ENCODE measurements at places on chromosomes 7 and 10.

GRCh38 chr10:29174389-29174788 lies 114.5 kb upstream of the LYZL1 start:
- no peak for DNase-seq

DNA sequence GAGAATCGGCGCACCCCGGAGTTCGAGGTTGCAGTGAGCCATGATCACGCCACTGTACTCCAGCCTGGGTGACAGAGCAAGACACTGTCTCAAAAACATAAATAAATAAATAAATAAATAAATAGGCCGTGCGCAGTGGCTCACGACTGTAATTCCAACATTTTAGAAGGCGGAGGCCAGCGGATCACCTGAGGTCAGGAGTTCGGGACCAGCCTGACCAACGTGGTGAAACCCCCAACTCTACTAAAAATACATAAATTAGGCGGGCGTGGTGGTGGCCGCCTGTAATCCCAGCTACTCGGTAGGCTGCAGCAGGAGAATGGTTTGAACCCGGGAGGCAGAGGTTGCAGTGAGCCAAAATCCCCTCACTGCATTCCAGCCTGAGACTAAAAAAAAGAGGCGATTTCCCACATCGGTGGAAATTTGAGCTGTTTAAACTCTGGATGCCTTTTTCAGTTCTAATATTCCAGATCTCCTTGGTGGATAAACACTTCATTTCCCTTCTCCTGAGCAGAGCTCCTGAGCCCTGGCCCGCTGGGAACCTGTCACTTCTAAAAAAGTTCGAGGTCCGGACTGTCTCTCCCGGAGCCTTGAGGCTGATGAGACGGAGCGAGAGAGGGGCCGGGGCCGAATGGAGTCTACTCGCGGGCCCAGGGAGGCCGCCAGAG lies 2.0 kb upstream of the NFKB2 start:
- DNase-seq, result no peak

- peak; percentile 52 for DNase-seq
These were observed 23.0 kb downstream of the AMZ1 start for GRCh38 chr7:2710901-2711551.

GRCh38 chr10:93023013-93023650 lies 37.5 kb upstream of the CYP26C1 start:
- no peak for DNase-seq

DNA sequence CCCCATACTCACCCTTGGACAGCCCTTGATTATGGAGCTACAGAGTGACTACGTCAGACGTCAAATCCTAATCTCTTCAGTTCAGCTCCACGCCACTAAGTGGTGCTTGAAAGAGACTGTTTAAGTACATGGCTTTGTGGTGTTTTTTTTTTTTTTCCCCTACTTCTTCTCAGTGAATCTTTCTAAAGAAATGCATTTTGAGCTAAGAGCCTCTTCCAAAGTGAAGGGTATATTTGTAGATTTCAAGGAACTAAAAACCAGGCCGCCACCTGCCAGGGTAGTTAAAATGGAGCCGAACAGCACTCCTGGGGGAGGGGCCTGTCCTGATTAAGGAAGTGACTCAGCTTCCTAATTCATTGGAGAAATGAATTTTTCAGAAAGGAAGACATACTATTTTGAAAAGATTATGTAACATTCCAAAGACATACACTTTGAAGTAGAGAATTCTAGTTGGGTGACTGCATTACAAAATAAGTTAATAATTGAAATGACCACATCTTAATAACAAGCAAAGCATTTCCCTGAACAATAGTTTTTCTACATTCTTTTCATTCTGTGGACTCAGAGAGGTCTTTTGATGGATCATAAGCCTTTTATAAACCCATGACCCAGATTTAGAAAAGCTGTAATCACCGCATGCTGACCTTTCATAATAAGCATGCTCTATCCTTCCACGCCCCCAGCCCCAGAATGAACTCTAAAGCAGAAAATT lies 20.6 kb upstream of the VPS41 start:
- no peak for DNase-seq

DNA sequence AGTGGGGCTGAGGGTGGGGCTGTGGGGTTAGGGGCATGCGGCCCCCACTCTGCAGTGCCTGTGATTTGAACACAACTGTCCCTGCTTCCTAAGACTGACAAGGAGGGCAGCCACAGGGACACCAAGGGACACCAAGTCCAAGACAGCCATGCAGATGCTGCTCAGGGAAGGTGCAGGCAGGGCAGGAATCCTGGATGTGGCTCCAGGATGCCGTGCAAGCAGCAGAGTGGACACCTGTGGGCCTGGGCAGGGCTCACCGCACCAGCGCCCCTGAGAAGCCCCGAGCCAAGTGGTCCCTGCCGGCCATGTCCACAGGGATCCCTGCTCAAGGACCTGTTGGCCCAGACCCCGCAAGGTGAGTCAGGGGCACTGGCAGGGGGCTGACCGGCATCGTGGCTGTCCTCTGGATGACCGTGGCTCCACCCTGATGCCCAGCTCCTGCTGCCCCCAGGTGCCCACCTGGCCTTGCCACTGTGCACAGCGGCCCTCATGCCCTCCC lies 58.5 kb downstream of the STK32C start:
- DNase-seq, result no peak

DNA sequence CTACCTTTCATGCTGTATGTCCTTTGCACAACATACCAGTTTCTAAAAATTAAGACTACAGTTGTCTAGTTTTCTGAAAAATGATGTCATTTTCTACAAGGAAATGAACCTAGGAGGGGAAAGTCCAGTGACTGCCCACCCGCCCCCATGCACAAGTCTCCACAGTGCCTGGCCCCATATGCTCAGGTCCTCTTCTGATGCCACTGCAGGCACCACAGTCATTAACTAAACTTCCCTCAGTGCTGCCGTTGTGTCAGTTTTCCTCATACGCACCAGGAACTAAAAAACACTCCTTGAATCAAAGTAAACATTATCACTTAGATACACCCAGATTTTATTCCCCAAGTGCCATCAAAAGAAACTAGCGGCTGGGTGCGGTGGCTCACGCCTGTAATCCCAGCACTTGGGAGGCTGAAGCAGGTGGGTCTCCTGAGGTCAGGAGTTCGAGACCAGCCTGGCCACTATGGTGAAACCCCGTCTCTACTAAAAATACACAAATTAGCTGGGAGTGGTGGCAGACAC lies 6.9 kb upstream of the TNS3 start:
- peak; percentile 59 for DNase-seq

- no peak for DNase-seq
These were observed 161.3 kb downstream of the EGFR start for GRCh38 chr7:55179931-55180682.

GRCh38 chr10:48247680-48248079 lies 26.8 kb downstream of the FRMPD2 start:
- no peak for DNase-seq

GRCh38 chr7:37393476-37393875 lies 55.2 kb downstream of the ELMO1 start:
- DNase-seq, result no peak

- DNase-seq, result no peak
These were observed 10.2 kb upstream of the SLC25A28 start for GRCh38 chr10:99630433-99630832.

- DNase-seq, result no peak
These were observed 67.3 kb downstream of the EPDR1 start for GRCh38 chr7:37987732-37988131.

- DNase-seq, result no peak
These were observed 487.9 kb upstream of the MKI67 start for GRCh38 chr10:128614016-128614605.

DNA sequence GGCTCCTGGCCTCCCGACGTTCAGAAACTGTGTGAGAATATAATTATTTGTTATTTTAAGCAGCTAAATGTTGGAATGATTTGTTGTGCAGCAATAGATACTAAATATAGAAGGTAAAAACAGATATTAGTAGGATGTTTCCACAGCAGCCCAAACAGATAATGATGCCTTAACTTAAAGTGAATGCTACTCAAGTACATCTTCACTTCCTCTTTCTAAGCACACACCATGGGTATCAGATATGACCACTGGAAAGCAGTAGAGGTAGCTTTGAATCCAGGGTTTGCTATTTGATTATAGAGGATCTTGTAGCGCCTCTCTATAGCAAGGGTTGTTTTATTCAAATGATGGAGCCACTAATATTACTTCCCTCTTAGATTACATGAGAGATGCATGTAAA lies 38.2 kb upstream of the BET1 start:
- DNase-seq, result peak; percentile 18

DNA sequence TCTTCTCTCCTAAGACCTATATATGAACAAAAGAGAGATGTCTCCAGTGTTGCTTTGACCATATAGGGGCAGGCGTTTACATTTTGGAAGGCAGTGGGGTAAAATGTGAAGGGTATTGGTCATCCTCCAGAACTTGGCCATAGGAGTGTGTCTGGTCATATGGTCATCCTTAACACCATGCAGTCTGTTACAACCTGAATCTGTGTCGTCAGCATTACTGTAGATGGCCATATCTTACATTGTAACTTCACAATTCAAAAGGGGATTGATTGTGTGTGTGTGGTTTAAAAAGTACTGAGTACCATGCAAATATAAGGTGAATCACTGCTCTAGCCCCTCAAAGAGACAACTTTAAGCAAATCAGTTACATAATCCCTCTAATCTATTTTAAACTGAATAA lies 311.7 kb downstream of the BICC1 start:
- DNase-seq, result no peak

GRCh38 chr10:127151981-127152699 lies 44.3 kb downstream of the INSYN2A start:
- DNase-seq, result no peak

- no peak for DNase-seq
These were observed 353.9 kb upstream of the MEOX2 start for GRCh38 chr7:16040346-16040745.

GRCh38 chr7:142802301-142802700 lies 31.5 kb downstream of the PRSS2 start:
- no peak for DNase-seq

DNA sequence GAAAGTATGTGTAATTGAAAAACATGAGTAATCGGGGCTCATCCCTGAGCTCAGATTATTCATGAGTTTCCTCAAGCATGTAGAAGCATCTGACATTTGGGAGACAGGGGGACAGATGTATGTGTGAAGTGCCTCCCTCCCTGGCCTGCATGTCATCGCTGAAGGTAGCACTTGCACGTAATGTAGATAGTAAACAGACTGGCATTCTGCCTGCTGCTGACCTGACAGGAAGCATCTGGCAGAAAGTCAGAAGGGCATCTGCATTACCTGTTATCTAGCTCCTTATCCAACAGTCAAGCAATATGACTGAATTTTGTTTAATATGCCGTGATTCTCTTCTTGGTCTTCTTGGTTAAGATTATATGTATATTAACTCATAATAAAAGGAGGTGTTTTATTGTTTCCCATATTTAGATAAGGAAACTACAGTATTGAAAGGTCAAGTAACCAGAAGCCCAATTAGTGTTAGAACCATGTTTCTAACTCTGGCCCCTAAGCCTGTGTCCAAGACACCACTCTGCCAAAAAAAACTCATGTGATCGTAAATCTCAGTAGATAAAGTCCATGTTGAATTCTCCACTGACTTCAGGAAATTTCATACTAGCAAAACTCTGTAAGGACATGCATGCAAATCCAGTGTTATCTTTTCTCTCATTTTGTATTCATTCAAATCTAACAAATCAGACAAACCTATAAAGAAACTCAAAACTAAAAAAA lies 918.1 kb upstream of the MBL2 start:
- DNase-seq, result no peak

- no peak for DNase-seq
These were observed 250.6 kb downstream of the KLF6 start for GRCh38 chr10:3534433-3534832.

- peak; percentile 50 for DNase-seq
These were observed 44.9 kb downstream of the FIGNL1 start for GRCh38 chr7:50405221-50405620.

DNA sequence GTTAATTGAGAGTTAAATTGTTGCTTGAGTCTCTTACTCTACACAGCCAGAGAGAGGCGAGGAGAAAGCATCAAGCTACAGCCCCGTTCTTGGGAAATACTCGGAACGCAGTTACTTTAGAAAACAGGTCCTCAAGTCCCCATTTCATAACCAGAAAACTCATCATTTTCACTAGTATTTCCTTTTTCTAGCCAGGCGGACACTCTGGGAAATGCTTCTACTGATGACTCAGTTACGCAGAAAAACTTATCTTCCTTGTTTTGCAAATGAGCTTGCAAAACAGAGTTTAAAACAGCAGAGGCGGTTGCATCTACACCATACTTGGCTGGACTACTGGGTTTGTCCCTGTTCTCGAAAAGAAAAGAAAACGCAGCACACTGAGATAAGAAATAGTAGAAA lies 111.4 kb upstream of the FGFR2 start:
- no peak for DNase-seq
